ENCODE measurements at places on chromosomes 6 and 20.

DNA sequence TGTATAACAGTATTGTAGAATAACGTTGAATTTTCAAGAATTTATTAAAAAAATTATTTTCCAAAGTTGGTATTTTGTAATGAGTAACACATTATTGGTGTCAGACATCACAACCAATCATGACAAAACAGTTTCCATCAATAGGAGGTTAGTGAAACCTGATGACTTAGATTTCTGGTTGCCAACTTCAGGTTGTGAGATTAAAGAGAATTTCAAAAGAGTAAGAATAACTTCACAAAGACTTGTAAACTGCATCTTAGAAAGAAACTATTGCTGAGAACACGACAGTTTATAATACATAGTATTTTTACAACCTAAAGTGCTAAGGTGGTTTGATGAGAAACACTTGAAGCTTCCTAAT is 159.2 kb upstream of the ARG1 start:
- no peak for DNase-seq

- no peak for DNase-seq
Observed at GRCh38 chr6:81793821-81794475, 41.5 kb upstream of the TENT5A start.

DNA sequence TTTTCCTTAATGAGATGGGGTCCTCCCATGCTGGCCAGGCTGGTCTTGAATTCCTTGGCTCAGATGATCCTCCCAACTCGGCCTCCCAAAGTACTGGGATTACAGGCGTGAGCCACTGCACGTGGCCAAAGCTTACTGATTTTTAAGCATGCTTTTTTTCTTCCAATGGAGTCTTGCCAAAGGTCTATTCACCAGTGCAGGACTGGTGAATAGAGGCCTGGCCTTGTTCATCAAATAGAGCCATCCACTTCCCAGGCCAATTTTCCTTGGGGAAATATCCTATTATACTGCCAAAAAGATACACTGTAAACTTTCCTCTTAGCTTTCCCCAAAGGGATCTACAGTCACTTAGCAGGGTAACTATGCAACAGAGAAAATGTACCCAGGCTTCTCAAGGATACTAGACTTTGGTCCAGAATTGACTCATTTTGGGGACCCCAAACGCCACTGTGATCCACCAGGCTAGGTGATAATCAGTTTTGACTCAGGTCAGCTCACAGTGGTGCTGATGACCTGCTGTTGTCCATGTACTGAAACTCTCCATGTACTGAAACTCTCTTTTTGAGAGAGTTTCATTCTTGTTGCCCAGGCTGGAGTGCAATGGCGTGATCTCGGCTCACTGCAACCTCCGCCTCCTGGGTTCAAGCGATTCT is 91.8 kb downstream of the REPS1 start:
- DNase-seq, result no peak

- DNase-seq, result no peak
Observed at GRCh38 chr6:159422041-159422984, 253.1 kb downstream of the FNDC1 start.

- DNase-seq, result no peak
Observed at GRCh38 chr6:169617562-169617961, 84.3 kb downstream of the WDR27 start.

- DNase-seq, result no peak
Observed at GRCh38 chr6:38687549-38687948, 15.4 kb downstream of the GLO1 start.
